GM23248 (cell line): ENCODE measurements at places on chromosomes 5 and 9. TPM values are rescaled to one million over a fixed set of nuclear protein-coding genes. Genes with fewer than 3 reads are reported as not detected.

- peak; percentile 78 for DNase-seq
Measured at GRCh38 chr9:112777914-112778313, 27.4 kb downstream of the SNX30 start.

GRCh38 chr5:176877793-176878331, 21.3 kb downstream of the HK3 start:
- no peak for DNase-seq

GRCh38 chr5:124599028-124599973, 147.1 kb downstream of the ZNF608 start:
- peak; percentile 51 for DNase-seq

GRCh38 chr5:62506659-62507460, 71.8 kb upstream of the LRRC70 start:
- DNase-seq = no peak

DNA sequence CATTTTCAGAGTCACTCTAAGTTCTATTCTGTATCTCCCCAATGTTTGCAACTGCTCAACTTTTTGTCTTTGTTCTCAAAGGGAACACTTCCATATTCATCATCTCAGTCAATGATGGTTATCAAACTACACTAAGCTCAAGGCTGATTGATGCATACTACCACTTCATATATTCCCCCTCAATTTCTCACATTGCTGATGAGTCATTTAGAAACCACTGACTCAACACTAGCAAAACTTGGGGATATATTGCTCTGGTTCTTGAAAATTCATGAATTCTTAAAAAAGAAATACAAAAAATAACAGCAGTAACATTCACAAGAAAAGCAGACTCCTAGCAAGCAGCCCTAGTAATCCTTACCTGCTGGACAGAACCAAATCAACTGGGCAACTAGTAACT, 52.2 kb downstream of the ABHD17B start:
- peak; percentile 4 for DNase-seq

GRCh38 chr9:77945798-77946197, 85.8 kb downstream of the GNAQ start:
- peak; percentile 20 for DNase-seq

- no peak for DNase-seq
Measured at GRCh38 chr9:6996061-6996854, 238.5 kb downstream of the KDM4C start.

GRCh38 chr9:106797299-106797698, 65.7 kb upstream of the ZNF462 start:
- DNase-seq = peak; percentile 18

DNA sequence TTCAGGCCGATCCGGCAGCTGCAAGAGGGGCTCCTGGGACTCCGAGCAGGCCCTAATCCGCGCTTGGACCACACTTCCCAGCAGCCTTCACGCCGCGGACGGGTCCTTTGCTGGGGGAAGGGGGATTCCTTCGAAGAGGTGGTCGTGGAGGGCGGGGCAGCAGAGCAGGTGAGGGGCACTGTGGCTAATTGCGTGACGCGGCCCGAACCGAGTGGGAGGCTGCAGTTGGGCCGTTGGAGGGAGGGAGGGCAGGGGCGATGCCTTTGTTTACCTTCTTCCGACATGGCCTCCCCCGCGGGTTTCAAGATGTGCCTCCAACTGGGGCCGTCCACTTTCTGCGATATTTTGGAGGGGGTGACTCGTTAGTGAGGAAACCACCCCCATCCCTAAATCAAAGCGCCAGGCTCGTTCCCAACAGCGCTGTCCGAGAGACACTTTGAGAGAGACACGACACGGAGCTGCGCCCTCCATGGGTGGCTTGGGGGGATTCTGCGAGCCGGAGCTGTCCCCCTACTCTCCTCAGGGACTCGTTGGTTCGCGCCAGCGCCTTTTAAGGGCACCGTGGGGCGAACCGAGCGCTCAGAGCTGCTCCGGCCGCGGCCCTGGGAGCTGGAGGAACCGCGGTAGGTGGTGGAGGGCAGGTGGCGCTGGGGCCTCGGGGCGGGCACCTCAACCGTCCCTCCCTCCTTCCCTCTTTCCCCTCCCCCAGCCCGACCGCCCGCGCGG, at the start of gene FAM53C:
Gene FAM53C, plus strand, starts transcription at position 582 of the 726 bp plus-strand sequence. CDS start 3,070 bp downstream, outside the sequence.
- DNase-seq = peak; percentile 96

SLC34A1 gene
- not detected in 2 replicates for polyA plus RNA-seq

EIF4E1B gene
- polyA plus RNA-seq = not detected in 2 replicates
